Stimulated activated CD4-positive, alpha-beta T cell treated with anti-CD3 and anti-CD28 coated beads, Interleukin-15, amount 100 ng/mL, for 24 hours (primary cell): ENCODE measurements at places on chromosomes 11 and 22.

GRCh38 chr11:1628506-1629325 lies 859 bp upstream of the KRTAP5-5 start:
- peak; percentile 75 for DNase-seq

DNA sequence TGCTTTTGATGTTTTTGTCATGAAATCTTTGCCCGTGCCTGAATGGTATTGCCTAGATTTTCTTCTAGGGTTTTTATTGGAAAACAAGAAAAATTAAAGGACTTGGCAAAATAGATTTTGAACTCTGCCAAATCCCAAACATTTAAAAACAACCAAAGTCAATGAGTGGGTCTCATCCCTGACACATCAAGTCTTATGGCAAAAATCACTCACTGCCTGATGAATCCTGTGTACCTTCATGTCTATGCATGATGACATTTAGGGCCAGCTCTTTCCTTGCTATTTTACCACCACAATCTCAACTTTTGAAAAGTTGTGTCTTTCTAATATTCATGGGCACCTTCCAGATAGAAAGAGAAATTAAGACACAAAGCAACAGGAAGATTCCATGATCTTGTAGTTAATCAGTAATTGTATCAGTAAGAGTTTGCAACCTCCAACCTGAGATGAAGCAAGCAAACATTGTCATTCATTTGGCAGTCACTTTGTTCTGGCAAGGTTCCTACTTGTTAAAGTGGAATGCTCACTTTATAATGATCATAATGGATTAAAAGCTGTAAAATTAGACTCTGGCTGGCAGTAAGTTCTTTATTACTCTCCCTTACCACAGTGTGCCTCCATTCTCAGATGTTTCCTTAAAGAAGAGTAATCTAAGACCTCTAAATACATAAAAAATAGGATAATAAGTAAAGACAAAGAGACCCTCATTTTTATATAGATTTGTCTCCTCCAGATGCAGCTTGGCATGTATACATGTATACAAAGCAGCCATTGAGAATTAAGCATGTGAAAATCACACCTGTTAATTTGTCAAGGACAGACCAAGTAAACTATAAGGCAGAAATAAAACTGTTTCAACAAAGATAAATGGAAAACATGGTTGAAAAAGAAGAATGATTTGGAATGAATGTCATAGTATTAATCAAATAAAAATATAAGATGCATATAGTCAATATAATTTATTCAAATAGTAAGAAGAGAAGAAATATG lies 51.6 kb downstream of the ETS1 start:
- DNase-seq = no peak

GRCh38 chr11:34565417-34566207 lies 52.0 kb upstream of the ELF5 start:
- peak; percentile 31 for DNase-seq

DNA sequence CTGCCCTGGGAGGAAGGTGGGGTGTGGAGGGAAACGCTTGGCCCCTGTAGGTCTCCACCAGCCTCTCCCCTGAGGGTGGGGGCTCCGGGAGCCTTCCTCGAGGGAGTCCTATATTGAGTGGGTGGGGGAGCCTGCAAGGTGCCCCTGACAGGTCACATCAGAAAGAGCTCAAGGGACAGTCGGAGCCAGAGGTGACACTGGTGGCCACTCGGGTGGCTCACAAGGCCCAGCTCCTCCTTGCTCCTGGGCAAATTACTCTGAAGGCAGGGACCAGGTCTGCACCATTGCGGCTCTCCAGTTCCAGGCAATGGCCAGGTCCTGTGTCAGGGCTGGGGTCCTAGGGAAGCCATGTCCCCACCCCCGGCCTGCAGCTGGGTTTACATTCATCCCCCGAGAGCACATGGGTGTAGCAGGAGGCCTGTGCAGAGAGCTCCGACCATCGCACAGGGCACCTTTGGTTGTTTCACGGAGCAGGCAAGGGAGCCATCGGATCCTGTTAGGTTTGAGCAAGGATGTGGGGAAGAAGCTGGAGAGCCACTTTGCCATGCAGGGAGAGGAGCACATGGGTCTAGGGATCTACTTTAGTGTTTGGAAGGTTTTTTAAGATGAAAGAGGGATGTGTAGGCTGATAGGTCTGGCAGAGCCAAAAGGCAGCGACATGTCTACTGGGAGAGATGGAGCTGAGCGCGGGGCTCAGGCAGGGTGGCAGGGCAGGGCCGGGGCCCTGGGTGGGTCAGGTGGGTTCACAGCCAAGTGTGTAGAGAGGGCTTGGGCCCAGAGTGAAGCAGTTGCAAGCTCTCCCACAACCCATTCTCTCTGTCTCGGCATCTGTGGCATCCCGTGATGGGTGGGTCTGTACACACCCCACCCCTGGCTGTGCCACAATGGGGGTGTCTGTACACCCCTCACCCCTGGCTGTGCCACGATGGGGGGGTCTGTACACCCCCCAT lies 14.8 kb downstream of the CCND1 start:
- DNase-seq = no peak

DNA sequence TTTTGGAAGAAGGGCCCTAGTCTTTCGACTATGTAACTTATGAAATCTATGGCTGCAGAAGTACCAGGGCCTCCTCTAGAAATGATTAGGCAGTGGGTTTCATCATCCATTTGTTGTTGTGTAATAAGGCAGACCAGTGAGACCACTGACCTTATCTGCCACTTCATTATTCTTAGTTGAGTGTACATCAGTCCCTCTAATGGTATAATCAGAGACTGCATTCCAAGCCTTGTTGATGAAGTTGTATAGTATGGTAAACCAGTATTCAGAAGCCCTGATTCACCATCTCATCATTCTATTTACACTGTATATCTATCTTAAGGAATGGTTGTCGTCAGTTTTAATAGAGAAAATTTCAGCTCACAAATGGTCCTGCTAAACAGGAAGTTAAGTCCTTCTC lies 32.2 kb upstream of the GRIA4 start:
- DNase-seq = no peak

DNA sequence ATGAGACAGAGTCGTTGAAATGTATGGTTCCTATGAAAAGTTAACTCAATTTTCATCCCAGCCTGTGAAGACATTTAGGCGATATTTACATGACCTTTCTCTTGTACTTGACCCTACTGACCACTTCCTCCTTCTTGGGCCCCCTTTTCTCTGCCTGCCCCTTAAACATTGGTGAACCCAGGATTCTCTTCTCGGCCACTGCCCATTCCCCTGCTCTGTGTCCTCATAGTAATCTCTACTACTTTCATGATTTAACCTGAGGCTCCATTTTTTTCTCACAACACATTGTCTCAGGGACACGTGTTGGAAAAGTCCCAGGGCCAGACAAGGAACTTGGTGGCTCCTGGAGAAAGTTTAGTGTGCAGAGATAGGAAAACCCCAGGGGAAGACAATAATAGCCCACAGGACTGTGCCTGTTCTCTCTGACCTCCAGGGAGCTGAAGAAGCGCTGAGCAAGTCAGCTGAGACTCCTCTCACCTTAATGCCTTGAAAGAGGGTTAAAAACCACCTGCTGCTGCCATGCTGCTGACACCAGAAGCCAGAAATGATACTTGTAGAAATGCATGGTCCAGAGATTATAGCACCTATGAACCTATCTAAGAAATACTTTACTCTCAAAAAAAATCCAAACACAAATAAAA lies 42.5 kb upstream of the SPATA19 start:
- DNase-seq = no peak

DNA sequence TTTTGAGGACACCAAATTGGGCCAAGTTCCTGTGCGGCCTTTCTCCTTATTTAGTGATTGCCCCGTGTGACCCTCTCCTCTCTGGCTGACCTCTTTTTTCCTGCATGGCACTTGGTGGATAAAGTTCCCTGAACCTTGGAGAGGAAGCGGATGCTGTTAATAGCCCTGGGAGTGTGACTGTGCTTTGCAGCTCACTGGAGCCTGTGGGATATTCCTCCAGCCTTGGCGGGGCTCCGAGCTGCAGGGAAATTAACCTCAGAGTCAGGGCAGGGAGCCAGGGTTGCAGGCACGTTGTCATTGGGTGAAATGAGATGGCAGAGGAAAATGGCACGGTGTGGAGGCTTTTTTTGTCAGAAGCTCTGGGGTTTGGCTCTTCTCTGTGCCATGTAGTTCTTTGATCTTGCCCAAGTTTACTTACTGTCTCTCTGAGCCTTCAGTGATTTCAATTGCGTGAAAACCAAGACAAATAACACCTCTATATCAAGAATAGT lies 965 bp downstream of the OR9Q1 start:
- DNase-seq = no peak

GRCh38 chr11:120052196-120052775 lies 85.6 kb downstream of the TRIM29 start:
- DNase-seq = no peak

- no peak for DNase-seq
Observed at GRCh38 chr11:11510939-11511338, 110.9 kb downstream of the GALNT18 start.

- DNase-seq = no peak
Observed at GRCh38 chr11:58659404-58659803, 36.9 kb downstream of the CNTF start.

DNA sequence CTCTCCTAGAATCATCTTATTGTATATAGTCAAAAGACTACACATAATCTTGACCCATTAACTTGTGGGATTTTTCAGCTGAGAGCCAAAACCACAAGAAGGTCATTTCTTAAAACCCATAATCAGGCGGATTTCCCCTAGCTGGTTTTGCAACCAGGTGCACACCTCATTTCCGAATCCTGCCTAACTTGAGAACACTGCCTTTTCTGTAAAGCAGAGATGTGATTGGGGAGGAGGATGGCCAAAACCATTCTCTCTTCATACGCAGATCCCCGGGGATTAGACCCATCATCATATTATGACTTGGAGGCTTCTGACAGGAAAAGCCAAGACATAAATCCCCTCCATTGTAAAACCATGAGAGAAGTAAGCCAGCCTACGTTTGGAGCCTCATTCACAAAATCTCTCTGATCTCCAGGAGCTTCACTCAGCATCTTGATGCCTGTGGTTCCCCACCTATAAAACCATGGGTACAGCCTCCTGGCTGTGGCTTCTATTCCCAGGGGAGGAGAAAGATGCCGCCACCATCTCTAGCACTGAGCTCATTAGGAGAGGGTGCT lies 191.3 kb downstream of the KIF18A start:
- no peak for DNase-seq

DNA sequence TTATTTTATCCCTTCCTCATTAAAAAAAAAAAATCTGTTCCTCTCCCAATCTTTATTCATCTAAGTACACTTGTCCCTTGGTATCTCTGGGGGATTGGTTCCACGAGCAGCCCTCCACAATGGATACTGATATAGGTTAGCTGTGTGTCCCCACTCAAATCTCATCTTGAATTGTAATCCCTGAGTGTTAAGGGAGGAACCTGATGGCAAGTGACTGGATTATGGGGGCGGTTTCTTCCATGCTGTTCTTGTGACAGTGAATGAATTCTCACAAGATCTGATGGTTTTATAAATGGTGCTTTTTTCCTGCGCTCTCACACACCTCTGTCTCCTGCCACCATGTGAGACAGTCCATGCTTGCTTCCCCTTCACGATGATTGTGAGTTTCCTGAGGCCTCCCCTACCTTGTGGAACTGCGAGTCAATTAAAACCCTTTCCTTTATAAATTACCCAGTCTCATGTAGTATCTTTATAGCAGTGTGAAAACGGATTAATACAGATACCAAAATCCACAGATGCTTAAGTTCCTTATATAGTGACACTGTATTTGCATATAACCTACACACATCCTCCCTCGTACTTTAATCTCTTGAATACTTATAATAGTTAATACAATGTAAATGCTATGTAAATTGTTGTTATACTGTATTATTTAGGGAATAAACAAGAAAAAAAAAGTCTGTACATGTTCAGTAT lies 62.0 kb downstream of the PACS1 start:
- no peak for DNase-seq

DNA sequence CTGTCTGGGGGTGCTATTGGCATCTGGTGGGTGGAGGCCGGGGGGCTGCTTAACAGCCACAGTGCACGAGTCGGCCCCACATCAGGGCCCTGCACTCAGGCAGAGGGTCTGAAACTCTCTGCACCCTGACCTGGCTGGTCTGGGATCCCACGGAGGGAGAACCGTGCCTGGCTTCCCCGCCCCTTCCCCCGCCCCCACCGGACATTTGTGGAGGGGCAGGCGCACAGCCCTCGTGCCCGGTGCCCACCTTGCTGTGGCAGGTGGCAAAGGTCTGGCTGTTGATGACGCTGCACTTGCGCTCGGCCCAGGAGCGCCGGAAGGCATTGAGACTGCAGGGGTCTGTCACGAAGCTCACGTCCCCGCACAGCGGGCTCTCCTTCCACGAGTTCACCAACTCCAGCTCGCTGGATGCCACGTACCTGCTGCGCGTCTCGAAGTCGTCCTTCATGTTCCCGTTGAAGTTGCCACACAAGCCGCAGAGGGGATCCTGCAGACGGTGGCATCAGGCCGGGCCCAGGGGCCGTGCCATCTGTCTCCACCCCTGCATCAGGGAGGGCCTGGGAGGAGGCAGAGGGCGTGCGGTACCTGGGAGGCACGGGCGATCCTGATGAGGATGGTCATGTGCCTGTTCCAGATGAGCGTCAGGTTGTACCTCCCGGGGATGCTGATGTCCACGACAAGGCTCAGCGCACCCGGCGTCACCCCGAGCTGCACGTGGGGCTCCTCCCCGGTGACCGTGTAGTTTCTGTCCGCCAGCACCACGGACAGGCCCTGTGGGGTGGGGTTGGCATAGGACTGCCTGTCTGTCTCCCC lies 11.7 kb downstream of the MUC6 start:
- DNase-seq = no peak

DNA sequence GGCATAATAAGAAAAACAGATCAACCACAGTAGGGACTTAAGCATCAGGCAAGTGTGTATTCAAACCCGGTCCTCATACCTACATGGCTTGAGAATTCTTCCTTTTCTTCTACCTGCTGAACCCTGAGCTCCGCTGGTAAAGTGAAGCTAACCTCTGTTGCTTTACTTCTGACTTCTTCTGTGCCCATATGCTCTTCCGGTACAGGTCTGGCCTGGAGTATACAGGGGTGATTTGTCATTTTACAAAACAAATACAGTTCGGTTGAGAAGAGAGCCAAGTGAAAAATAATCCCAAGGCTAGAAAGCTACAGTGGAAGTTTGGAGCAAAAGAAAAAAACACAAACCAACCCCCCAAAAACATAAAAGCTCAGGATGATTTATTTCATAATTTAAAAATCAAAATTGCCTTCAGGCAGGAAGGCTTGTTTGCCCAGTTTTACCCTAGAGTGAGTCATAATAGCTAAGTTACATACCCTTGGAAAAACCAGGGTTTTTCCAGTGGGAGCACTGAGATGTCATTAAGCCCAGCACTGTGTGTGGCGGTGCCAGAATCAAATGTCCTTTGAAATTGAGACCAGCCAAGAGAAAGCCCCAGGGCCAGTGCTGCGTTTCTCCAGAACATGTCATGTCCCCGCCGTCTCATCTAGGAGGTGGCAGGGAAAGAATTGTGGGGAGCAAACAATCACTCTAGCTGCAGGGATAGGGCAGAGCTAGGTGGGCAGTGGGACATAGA lies 305.5 kb upstream of the ISX start:
- DNase-seq = no peak

GRCh38 chr11:18754308-18754707 lies 28.3 kb upstream of the IGSF22 start:
- no peak for DNase-seq
